Kidney glomerular epithelial cell (primary cell): ENCODE measurements at places on chromosomes 5 and 9.

DNA sequence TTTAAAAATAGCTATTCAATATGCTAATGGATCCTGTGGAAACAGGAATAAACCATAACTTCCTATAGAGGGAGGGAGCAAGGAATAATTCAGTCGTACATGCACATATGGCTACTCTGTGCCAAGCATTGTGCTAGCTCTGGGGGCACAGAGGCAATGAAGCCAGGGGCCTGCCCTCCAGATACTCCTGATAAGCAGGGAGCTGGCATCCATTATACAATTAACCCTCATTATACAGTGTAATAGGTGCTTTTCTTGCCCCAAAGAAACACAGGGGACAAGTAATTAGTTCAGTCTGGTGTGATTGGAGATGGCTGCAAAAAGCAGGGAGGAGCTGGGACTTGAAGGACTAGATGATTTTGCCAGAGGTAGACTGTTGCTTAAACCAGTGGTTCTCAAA lies 200.4 kb downstream of the SREK1 start:
- DNase-seq = no peak

- no peak for DNase-seq
Observed at GRCh38 chr9:137348769-137349470, 46.8 kb upstream of the NRARP start.

GRCh38 chr9:83238871-83239640 lies 176.1 kb upstream of the RASEF start:
- DNase-seq = no peak

DNA sequence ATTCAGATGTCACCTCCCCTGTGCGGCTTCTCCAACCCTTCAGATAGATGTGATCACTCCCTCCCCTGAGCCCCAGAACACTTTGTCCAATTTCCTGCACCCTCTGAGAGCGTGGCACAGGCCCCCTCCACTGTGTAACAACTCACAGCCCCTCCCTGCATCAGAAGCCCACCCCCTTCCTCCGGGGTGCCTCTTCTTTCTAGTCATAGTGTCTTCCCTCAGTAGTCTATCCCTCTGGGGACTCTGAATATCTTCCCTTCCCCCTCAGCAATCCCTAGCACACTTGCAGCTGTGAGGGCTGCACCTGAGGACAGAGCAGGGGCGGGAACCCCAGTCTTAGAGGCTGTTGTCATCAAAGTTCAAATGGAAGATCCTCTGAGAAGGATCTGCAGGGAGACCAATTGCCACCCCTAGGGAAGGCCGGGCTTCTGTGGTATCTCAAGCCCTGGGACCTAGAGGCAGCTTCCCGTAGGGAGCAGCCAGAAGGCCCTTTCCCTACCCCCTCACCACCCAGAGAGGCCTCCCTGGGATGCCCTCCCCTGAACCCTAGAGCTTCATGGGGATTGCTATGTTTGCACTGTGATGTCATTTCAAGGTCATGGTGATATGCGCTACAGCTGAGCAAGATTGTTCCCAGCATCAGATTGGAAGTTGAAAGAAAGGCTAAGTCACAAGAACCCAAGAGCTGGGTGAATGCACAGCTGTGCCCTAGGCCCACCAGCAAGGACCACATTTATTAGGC lies 70.7 kb downstream of the THBS4 start:
- no peak for DNase-seq

DNA sequence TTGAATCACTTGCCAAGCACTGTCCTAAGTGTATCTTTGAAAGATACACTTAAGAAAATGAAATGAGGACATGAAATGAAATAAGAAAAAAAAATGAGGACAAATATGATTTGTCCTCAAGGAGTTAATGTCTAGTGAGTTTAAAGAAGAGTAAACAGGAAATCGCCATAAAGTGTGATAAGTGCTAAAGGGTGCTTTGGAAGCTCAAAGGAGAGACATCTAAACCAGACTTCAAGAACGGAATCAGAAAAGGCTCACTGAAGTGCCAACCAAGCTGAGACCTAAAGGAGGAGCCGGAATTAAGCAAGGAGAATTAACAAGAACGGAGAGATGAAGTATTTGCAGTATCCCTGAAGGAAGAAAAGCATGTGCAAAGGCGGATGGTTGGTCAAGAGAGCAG lies 200.8 kb downstream of the CWC27 start:
- no peak for DNase-seq

GRCh38 chr5:107456281-107456715 lies 214.4 kb downstream of the EFNA5 start:
- no peak for DNase-seq
